GM18507 (cell line): ENCODE measurements at places on chromosomes 5 and 9.
A peak's percentile ranks its signal among the peaks of the same experiment; 100 is the strongest.

GRCh38 chr9:109775516-109775915, 4.5 kb upstream of the PALM2AKAP2 start:
- no peak for DNase-seq

- DNase-seq: peak; percentile 32
These were observed 45.9 kb upstream of the KCNMB1 start for GRCh38 chr5:170434966-170435605.

DNA sequence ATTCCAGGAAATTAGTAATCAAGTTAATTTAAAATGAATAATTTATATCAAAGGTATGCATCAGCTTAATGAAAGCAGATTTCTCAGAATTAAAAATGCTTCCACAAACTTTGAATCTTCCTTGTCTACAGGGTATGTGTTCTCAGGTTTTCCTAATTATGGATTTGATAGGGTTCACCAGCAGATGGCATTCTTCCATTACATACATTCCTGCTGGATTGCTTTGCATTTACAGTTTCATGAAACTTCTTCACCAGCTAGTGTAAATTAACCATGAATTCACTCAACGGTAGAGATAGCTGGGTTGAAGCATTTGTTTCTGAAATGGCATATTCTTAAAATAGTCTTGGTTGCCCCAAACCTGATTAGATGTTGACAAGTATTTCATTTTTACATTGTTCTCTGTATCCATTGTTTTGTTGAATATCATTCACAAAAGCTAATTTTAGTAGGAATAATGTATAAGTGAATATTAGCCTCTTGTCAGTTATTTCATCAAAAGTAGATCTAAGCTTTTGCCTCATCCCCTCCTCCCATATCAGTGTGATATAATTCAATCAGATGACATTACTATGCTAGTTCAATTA, 68.7 kb upstream of the WDR41 start:
- no peak for DNase-seq

DNA sequence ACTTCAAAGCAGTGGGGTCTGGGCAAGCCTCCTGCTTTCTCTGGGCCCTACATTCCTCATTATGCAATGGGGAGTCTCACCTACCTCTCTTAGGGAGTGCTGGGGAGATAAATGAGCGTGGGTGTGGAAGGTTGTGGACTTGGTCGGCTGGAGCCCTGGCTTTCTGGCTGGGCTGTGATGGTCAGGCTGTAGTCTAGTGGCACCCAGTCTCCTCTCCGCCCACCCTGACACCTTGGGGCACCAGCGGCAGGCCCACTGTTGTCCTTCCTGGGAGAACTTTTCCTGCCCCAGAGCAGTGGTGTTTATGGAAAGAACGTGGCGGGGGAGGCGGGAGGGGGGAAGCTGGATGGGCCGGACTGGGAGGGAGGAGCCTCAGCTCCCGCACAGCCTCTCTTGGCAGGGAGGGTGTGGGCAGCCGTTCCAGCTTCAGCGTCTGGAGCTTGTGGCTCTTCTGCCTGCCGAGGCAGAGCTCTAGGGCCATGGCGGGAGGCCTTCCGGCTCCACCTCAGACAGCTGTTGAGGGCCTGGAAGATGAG, 4.1 kb downstream of the PTGS1 start:
- no peak for DNase-seq

DNA sequence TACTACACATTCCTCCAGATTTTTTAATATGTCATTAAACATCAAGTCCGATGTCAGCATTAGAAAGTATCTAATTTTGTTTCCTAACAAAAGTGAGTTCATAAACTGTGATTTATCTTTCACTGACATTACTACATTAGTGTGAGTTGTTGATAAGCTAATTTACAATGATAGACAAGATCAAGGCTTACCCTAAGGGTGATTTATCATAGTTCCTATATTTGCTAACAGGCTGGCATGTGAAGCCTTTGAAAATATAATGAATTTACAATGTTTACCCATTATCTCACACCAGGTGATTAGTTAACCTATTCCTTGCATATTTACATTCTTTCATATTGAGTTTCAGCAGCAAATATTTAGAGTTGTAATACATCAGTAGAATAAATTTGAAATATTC, 1096.9 kb upstream of the NUDT12 start:
- no peak for DNase-seq

DNA sequence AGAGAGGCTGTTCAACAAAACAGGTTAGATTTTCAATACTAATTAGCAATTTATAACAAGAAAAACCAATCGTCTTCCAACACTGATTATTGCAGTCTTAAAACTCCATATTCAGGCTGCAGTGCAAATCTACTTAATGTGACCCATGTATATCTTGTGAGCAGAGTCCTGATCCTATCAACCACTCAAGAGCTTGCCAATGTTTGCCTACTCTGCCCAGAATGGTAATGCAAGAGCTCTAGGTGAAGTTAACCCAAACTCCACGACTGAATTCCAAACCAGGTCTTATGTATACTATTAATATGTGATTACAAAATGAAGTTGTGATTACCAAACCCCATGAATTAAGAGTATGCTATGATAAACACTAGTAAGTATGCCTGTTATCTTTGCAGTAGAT, 17.1 kb downstream of the EFNA5 start:
- DNase-seq: no peak

DNA sequence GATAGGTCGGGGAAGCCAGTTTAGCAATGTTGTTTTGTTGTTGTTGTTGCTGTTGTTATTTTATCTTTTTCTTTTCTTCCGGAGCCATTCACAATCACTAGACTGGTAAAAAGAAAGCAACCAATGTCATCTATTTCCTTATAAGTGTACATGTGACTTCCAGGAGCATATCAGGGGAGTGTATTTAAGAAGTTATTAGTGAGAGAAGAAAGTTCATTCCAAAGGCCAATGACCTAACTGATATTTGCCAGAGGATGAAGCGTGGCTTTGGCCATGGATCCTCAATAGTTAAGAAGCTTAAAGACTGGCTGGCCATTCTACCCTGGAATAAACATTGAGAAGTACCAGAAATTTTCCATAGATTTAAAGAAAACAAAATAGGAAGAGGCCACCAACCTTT, 341.4 kb upstream of the RFX3 start:
- no peak for DNase-seq

DNA sequence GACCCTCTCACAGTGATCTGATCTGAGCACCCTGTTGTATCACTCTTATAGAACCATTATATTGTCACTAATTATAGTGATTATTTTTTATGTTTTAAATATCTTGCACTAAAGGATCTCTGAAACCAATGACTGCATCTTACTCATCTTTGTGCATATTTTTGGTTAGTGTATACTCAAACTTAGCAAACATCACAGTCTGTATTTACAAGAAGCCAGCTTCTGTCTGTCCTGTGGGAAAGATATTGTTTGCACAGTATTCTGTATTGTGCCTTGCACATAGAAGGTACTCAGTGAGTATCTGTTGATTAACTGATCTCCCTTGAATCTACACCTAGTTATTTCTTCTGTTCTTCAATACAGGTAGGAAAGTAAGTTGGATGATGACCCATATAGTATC, 131.5 kb downstream of the PAM start:
- no peak for DNase-seq

- no peak for DNase-seq
These were observed 79.2 kb downstream of the MEGF10 start for GRCh38 chr5:127369796-127370195.

DNA sequence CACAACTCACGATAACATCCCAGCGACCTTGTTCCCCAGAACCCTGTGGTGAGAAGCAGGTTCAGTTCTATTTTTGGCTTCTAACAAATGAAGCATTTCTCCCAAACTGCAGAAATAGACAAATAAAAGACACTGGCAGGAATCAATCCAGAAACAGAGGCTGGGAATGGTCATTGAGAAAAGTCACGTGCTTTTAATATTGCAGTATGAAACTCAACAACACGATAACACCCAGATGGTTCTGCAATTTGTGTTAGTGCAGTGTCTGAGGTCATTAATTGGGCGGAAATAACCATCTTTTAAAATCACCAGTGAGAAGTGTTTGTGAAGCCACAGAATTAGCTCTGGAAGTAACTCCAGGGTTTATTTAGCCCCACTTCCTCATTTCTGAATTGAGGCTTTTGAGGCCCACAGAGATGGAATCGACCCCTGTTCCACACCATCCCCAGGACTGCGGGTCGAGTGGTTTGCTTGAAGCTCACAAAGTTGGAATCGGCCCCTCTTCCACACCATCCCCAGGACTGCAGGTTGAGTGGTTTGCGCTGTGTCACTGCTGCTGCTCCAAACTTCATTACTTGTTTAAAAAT, 164.7 kb upstream of the IRX4 start:
- DNase-seq: no peak

DNA sequence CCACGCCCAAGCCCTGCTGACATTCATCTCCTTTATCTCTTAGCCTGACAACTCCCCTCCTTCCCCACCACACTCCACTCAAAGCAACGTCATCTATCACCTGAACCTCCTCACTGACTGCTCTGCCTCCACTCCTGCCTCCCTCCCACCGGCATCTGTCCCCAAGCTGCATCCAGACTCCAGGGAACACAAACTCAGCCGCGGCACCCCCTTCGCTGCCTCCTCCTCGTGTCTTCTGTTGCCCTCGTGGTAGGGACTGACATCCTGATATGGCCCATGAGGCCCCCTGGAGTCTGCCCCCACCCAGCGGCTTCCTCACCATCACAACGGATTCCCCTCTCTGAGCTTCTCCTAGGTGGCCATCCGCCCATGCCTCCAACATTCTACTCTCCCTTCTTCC, 101.0 kb upstream of the TAS2R1 start:
- no peak for DNase-seq

DNA sequence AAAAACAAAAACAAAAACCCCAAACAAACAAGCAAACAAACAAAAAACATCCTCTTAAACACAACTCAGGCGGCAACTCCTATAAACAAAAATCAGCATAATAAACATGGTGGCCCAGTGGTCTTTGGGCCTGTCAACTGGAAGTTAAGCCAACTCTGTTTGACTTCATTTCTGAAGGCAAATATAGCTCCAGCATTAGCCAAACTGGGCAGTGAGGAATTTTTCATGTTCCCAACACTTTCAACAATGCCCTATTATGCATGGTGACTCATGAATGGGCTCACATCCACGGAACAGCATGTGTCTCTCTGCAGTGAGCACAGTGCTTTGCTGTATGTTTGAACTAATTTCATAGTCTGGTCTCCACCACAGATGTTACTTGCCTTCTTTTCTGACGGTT, 143.9 kb upstream of the STC2 start:
- no peak for DNase-seq

DNA sequence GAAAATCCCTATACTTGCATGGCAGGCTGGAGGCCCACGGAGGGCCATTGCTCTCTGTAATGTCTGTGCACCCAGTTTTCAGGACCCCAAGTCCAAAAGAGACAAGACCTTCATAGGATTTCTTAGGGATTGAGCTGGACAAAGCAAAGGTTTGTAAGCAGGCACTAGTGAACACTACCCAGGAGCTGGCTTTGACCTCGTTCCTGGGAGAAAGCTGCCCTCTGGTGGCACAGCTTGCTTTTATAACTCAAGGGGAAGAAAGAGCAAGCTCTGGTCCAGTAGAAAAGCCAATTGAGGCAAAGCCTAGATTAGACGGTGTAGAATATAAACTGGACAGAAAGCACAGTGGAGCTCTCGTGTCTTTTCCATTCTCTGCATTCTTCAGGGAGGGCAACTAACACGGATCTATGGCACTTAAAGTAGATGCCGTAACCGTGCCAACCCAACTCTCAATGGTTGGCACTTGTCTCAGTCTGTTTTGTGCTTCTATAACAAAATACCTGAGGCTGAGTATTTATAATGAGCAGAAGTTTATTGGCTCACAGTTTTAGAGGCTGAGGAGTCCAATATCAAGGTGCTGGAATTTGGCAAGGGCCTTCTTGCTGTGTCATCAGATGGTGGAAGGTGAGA, 7.9 kb downstream of the GABRP start:
- no peak for DNase-seq

DNA sequence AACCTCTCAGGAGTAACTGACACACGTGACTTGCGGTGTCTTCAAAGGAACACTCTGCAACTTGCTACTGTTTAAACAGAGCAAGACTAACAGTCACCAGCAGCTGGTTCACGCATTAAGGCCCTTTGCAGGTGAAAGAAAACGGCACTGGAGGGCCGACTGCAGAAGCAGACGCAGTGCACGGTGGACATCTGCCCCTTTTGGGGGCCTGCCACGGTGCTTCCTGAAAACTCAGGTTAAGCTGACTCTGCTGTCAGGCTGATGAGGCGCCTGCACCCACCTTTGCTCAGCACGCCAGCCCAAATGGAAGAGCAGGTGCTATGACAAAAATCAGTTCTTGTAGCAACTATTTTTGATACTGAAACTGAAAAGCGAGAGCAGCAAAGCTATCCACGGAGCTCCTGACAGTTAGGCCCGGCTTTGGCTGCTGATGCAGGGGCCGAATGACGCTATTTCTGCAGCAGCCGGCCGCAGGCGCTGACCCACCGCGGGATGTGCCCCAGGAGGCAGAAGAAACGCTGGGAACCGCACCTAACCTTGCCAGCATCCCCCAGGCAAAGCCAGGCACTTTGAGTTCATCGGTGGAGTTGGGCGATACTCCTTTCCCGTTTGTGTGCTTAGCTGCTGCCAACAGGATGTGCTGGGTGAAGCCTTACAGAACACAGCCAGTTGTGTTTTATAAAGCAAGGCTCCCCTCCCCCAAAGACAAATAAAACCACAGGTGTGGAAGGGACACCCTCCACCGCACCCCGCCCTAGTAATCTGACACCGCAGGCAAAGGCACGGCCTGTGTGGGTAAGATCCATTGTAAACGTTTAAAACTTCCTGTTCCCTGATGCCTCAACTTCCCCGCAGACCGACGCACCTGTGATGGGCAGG, 21.1 kb upstream of the TERT start:
- peak; percentile 46 for DNase-seq
